ENCODE measurements at places on chromosomes 12 and 14.

DNA sequence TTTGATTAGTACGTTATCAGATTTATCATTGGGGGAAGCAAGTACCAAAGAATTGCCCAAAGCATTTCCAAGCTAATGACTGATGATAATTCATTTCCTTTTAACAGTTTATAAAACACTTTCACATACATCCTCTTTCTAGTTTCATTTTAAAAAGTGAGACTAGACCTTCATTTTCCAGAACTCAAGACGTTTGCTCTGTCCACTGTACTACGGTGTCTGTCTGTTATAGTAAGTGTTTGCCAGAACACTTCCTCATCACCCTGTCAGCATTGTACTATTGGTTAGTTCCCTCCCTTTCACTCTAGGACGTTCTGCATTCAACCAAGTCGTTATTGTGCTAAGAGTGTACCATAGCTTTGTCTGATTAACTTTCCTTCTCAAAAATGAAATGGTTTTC is 81.7 kb upstream of the TMEM263 start:
- DNase-seq: no peak

GRCh38 chr14:100645982-100646314 is 58.7 kb upstream of the BEGAIN start:
- no peak for DNase-seq

GRCh38 chr12:6124411-6125309 is at the start of gene VWF:
Gene VWF, minus strand, starts transcription at chr12:6124670. Its CDS starts 1,474 bp downstream, at chr12:6123196.
- DNase-seq: no peak

DNA sequence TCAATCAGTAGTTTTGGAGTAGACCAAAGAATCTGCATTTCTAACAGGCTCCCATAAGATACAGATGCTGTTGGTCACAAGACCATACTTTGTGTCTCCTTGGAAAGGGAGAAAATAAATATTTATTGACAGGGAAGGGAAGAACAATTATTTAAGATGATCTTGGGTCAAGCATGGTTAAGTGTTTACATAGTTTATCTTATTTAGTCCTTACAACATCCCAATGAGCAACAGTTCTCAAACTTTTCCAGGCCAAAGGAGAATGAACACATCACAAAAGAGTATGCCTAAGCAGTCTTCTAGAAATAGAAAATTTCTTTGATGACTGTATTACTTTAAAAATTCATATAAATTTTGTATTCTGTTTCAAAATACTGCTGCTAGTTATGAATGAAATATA is 8.8 kb downstream of the LPCAT3 start:
- DNase-seq: no peak
